ENCODE measurements at places on chromosomes 2 and 18.

DNA sequence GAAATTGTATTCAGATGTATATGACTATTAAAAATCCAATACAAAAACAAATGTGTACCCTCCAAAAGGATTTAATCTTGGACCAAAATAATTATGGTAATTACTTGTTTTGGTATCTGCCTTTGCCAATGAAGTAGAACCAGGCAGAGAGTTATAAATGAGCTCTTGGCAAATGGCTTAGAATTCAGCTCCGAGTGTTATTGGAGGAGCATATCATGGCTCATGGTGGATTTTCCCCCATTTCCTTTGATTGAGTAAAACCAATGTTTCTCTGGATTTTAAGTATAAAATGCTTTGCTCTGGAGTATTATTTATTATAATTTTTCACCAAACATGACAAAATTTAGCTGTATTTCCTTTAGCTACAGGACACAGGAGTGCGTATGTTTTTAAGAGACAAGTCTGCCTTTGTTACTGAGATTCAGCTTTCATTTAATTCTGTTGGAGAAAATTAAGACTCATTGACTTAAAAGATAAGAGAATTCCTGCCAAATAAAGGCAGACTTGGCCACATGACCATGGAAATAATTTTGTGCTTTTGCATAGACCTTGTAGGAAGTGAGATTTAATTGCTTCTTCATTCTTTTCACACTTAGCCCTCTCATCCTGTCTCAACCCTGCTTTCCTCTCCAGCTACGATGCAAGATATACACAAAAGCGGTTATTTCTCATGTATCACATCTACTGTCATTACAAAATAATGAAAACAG is 281.0 kb upstream of the SOX11 start:
- no peak for DNase-seq

GRCh38 chr2:74228772-74229171 is 30.4 kb downstream of the MTHFD2 start:
- no peak for DNase-seq

- no peak for DNase-seq
Observed at GRCh38 chr2:147420517-147420916, 424.3 kb upstream of the ACVR2A start.

- no peak for DNase-seq
Observed at GRCh38 chr2:170465241-170465640, 249.9 kb upstream of the SP5 start.
